WERI-Rb-1 (cell line): ENCODE measurements at places on chromosomes 16 and 17.

DNA sequence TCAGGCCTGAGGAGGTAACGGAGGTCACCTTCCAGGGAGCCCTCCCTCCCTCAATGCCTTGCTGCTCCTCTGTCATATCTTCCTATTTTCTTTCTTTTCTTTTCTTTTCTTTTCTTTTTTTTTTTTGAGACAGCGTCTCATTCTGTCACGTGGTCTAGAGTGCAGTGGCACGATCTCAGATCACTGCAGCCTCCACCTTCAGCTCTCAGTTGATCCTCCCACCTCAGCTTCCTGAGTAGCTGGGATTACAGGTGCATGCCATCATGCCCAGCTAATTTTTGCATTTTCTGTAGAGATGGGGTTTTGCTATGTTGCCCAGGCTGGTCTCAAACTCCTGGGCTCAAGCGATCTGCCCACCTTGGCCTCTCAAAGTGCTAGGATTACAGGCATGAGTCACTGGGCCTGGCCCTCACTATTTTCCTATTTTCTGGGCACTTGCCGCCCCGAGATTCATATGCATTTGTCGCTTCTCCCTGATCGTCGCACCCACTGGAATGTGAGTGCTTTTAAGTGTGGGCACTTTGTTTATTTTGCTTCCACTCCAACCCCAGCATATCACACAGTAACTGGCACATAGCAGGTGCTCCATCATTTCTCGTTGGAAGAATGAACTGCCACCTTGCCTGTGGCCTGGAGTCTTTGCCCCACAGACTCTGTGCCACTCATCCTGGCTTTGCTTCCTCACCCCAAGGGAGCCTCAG lies 31.7 kb downstream of the CPNE2 start:
- DNase-seq: no peak

DNA sequence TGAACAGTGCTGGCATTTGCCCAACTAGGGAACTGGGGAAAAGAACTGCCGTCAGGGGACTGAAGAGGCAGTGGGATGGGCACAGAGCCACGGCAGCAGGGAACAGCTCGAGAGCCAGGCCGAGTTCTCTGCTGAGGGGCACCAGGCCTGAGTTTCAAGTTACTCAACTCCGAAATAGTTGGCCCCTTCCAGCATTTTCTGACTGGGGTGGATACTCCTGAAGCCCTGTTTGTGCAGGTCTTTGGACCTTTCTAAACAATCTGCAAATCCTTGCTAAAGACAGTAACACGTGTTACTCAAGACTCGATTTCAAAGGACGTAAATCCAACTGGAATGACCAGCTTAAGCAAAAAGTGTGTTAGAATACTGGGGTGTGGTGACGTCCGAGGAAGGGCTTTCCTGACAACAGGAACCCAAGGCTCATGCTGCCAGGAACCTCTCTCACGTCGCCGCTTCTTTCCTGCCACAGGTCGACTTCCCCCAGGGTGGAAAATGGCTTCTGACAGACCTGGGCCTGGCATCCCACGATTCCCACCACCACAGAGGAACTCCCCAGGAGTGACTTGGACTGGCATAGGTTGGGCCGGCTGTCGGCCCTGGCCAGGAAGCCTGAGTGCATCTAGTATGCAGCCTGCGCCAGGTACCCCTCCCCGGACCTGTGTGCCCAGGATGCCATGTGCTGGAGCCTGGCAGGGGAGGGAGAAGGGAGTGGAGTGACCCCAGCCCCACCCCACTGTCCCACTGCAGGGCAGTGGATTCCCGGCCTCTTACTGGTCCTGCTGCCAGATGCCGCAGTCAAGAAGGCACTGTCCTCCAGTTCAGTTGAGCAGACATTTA lies 71.9 kb downstream of the N4BP1 start:
- no peak for DNase-seq

DNA sequence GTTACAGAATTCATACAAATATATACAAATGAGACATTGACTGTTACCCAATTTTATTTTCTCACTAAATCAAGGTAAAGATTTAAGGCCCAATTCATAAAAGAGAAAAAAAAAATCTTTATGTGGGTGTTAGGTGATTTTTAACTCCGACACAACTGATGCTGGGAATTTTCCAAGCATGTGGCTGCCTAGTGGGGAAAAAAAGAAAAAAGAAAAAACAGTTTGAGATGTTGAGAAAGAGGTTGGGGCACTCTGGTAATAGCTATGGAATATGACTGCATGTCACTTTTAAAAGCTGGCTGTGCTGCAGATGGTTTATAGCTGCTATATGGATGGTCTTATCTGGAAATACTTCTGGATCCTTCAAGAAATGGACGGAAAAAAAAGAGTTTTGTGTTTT lies 739.9 kb upstream of the SOX9 start:
- no peak for DNase-seq

DNA sequence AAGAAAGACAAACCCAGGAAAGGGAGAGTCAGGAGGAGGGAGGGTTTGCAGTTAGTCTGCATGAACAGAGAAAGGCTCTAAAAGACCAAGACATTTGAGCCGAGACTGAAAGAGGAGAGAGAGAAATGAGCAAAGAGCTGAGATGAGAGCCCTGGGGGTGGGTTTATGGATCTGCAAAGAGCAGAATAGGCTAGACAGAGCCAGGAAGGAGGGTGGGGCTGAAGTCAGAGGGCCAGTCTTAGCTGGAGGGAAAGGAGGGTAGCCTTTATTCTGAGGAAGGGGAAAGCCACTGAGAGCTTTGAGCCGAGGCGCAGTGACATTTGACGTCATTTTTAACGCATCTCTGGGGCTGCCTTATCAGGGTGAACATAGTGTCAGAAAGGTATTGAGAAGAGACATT lies 85.7 kb upstream of the CDH13 start:
- no peak for DNase-seq
